Erythroblast (primary cell): ENCODE measurements at places on chromosomes 5 and 9.

DNA sequence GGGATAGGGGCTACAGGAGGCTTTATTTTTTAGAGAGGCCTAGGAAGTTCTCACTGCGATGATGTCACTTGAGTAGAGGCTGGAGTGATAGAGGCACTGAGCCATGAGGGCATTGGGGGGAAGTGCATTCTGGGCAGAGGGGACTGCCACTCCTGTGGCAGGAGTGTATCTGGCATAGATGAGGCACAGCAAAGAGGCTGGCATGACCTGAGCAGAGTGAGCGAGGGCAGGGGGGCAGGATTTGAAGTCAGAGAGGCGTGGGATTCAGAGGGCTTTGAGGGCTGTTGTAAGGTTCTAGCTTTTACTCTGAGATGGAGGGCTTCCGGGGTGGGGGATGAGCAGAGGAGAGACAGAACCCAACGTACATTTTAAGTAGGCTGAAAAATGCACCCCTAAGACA is 91.9 kb upstream of the SH3PXD2B start:
- no peak for DNase-seq

DNA sequence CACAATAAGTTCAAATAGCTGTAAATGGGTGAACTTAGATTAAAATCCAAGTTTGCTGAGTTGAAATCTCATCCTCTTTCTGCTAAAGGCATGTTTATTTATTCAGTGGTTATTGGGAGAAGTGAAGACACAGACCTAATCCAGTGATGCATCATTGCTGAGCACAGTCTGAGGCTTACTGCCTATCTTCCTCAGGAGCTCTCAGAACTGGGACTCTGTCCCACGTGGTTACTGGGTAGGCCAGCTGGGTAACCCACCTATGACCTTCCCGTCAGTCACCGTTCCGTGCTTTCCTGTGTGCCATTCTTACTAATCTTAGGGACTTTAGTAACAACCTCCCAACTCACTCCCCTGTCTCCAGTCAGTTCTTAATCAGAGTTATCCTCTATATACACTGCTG is 226.8 kb upstream of the ATP10B start:
- no peak for DNase-seq

DNA sequence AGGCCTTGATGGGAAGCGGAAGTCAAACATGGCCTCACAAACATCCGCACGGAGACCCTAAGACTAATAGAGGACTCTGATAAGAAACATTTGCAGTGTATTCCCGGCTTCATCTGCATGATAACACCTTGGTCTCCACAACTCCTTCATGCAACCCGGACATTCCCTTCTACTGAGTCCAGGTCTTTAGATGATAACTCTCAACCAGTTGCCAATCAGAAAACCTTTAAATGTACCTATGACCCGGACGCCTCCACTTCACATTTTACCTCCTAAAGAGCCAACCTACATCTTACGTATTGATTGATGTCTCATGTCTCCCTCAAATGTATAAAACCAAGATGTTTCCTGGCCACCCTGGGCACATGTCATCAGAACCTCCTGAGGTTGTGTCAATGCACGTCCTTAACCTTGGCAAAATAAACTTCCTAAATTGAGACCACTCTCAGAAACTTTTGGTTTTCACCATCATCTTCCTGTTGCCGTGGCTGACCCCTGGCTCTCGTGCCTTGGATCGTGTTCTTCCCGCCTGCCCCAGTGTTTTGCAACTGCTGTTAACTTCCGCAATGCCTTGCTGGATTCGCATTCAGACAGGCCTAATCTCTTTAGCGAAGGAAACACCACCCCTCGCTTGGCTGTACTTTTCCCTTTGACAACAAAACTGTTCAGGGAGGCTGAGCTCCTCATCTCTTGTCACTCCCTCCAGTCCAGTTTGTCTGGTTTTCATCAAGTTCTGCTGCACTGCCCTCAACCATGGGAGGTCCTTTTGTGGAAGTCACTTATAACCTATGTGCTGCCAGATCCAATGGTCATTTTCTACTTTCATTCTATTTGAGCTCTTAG is 1.1 kb upstream of the DAP start:
- peak; percentile 39 for DNase-seq

DNA sequence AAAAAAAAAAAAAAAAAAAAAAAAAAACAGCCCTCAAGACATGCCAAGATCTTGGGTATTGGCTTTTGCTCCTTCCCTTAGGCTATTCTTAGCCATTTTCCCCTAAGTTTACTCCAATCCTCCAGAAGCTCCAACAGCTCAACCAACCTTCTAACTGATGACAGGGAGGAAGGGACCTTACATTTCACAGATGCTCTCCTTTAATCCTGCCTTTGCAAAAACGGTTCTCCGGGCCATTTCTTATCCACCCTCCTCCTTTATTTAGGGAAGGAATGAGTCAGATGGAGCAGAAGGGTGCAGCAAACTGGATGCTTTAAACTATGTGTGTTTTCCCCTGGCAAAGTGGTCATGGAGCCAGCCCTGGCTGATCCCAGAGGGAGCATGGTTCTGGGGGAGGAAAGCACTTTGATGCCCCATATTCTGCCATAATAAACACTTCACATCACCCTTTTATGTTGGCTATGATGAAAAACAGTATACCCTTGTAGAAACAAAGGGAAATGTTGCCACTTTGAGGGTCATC is 369.4 kb upstream of the DMAC1 start:
- no peak for DNase-seq

- no peak for DNase-seq
Measured at GRCh38 chr5:170377027-170377426, 12.1 kb downstream of the KCNMB1 start.

DNA sequence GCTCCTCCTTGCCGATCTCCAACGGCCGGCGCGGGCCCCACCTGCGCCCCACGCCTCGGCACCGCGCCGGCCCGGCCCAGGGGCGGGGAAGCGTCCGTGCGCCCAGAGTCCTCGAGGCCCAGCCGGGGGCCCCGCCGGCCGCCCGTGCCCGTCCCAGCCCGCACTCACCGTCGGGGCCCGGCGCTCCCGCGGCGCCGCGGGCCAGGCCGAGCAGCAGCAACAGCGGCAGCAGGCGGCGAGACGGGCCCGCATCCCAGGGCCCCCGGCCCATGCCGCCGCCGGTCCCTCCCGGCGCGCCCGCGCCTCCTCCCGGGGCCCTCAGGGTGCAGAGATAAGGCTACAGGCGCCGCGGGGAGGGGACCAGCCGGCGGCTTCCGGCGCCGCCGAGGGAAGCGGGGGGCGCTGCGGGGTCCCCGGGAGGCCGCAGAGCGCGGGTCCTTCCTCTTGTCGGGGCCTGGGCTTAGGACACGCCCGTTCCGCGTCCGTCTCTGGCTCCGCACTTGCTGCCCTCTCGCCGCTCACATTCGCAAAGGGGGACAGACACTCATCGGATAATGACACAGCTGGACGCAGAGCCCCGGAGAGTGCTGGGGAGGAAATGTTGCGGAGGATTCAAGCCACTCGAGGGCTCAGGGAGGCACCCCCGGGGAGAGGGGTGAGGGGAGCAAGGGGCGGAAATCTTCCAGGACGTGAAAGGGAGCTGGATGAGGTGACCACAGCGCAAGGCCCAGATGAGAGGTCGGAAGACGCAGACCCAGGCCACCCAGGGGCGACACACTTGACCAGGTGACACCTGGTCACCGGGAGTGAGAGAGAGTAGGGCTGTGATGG is at the start of gene SUSD1:
Gene SUSD1, minus strand, starts transcription at position 333 of the 831 bp plus-strand sequence. Its CDS starts 62 bp downstream, at position 271.
- peak; percentile 77 for DNase-seq

GRCh38 chr9:87517732-87518131 is 20.1 kb downstream of the DAPK1 start:
- DNase-seq, result no peak

GRCh38 chr5:179214678-179215077 is 130.6 kb downstream of the ADAMTS2 start:
- DNase-seq, result no peak
